Endodermal cell (in vitro differentiated cells): ENCODE measurements at places on chromosomes 2 and 18. TPM values are rescaled to one million over a fixed set of nuclear protein-coding genes. Genes with fewer than 3 reads are reported as not detected.

Gene MOB4
- 37.0 and 41.9 TPM in 2 replicates for total RNA-seq

GRCh38 chr2:36530178-36530982, 67.6 kb downstream of the FEZ2 start:
- peaks cover 25% of the 10 kb centered on the region for H3K4me1 ChIP-seq
- H3K4me3 ChIP-seq, result no peak overlapping the region
- peaks cover 27% of the 10 kb centered on the region for H3K36me3 ChIP-seq
- no peaks in the 10 kb centered on the region for H3K27me3 ChIP-seq
- H3K27ac ChIP-seq, result peak overlapping the region; percentile 18

DNA sequence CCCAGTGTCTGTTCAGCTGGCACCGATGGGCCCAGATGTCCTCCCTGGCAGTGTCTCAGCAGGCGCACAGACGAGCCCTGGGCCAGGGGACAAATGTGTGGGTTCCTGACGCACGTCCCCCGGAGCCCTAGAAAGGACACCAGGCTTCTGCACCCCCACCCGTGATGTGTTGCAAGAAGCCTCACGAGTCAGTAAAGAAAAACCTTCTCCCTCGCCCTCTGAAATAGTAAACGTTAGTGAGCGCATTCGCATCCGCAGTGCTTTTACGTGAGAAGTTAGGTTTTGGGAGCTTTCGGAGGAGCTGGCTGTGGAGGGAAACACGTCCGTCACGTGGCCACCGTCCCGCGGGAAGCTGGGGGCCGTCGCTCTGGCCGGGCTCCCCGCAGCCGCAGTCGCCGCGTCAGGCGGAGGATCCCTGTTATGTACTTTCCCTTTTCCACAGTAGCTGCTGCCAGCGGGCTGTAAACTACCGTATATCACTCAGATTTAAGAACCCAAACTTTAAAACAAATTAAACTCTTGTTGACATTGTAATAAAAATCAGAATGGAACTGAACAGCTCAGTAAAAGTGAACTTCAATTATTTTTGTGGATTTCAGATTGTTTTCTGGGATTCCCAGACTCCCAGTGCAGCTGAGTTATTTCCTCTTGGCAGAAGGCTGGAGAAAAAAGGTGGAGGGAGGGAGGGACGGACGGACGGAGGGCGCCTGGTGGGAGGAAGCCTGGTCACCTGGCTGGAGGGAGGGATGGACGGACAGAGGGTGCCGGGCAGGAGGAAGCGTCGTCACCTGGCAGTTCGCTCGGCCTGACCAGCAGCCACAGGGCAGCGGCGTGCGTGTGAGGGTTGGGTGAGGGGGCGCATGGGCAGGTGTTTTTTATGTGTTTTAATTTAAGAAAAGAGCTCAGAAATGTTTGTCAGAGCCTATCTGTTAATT, 112.1 kb downstream of the NFATC1 start:
- H3K27ac ChIP-seq, result peak overlapping the region; percentile 71
- DNase-seq, result no peak
- no peak overlapping the region for H3K4me3 ChIP-seq
- H3K36me3 ChIP-seq, result no peaks in the 10 kb centered on the region
- peaks cover 13% of the 10 kb centered on the region for H3K4me1 ChIP-seq

Gene DAPL1
- not detected in 3 replicates for total RNA-seq

- no peak for DNase-seq
- no peak overlapping the region for H3K4me3 ChIP-seq
- H3K27me3 ChIP-seq, result no peaks in the 10 kb centered on the region
- no peak overlapping the region for H3K27ac ChIP-seq
- no peaks in the 10 kb centered on the region for H3K36me3 ChIP-seq
Observed at GRCh38 chr2:52113338-52113737, 1081.4 kb upstream of the NRXN1 start.

DNA sequence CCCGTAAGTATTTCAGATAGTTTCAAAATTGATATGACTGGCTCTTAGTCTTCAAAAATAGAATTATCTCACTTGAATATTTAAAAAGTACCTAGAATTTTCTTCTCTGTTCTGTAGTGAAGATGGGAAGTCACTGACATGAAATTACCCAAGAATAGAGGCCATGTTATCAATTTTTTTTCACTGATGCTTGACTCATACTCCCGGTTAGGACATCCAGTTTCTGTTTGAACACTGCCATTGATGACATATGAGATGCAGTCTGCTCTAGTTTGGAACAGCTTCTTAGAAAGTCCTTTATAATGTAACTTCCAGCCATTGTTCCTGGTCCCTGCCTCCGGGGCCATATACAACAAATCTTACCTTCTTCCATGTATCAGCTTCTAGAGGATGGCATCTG, 26.0 kb downstream of the MAP3K20 start:
- DNase-seq, result no peak
- H3K27ac ChIP-seq, result no peak overlapping the region
- H3K36me3 ChIP-seq, result peaks cover 6% of the 10 kb centered on the region
- H3K4me1 ChIP-seq, result no peaks in the 10 kb centered on the region
- H3K27me3 ChIP-seq, result no peaks in the 10 kb centered on the region
- no peak overlapping the region for H3K4me3 ChIP-seq

- no peak overlapping the region for H3K27ac ChIP-seq
- H3K4me1 ChIP-seq, result peaks cover 14% of the 10 kb centered on the region
- DNase-seq, result no peak
Observed at GRCh38 chr2:176826356-176826755, 386.2 kb upstream of the HNRNPA3 start.

GRCh38 chr2:883803-884748, 66.6 kb upstream of the SNTG2 start:
- H3K27me3 ChIP-seq, result no peaks in the 10 kb centered on the region
- no peaks in the 10 kb centered on the region for H3K36me3 ChIP-seq
- H3K4me3 ChIP-seq, result no peak overlapping the region

Gene C2orf15
- 6.5 to 12.3 TPM (median 6.9 TPM) in 3 replicates for total RNA-seq

Gene SGPP2
- total RNA-seq, result 2.3 TPM in 1 of 3 replicates, not detected in the others

GRCh38 chr2:234973008-234973407, 21.2 kb downstream of the SH3BP4 start:
- H3K27ac ChIP-seq, result no peak overlapping the region
- H3K27me3 ChIP-seq, result no peaks in the 10 kb centered on the region
- DNase-seq, result no peak
- H3K36me3 ChIP-seq, result peaks cover 42% of the 10 kb centered on the region

Gene MC4R
- not detected in 2 replicates for total RNA-seq

DNA sequence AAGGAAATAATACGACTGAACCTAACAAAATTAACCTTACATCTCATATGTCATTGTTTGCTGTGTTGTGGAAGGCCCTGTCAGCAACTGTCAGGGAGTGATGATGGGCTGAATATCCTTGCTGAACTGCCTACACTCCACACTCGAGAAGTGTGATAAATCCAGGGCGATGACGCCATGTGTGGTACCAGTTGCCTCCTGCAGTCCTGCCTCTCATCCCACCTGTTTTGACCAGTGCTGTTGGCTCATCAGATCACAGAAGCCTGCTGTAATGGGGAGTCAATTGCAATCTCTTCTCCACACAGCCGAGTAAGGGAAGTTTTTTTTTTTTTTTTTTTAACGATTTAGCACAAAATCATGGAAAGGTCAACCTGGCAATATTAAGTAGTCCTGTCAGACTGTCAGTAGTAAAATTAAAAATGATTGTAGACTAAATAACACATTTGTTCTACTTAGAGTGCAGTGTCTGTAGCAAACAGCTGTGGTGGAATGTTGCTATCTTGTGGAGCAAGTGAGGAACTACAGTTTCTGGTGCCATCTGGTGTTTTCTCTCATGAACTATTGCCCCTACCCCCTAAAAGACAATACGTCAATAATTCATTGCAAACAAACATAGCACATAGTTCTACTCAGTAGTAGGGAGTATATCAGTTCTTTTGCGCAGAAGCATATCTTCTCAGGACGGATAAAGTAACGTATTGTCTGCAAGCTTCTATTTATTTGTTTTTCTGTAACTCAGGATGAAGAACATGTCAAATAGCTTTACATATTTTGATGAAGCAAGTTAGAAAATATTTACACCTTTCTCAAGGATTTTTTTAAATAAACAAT, 347.6 kb downstream of the CTNNA2 start:
- peaks cover 2% of the 10 kb centered on the region for H3K4me1 ChIP-seq
- H3K27me3 ChIP-seq, result no peaks in the 10 kb centered on the region
- DNase-seq, result no peak
- H3K36me3 ChIP-seq, result no peaks in the 10 kb centered on the region

DNA sequence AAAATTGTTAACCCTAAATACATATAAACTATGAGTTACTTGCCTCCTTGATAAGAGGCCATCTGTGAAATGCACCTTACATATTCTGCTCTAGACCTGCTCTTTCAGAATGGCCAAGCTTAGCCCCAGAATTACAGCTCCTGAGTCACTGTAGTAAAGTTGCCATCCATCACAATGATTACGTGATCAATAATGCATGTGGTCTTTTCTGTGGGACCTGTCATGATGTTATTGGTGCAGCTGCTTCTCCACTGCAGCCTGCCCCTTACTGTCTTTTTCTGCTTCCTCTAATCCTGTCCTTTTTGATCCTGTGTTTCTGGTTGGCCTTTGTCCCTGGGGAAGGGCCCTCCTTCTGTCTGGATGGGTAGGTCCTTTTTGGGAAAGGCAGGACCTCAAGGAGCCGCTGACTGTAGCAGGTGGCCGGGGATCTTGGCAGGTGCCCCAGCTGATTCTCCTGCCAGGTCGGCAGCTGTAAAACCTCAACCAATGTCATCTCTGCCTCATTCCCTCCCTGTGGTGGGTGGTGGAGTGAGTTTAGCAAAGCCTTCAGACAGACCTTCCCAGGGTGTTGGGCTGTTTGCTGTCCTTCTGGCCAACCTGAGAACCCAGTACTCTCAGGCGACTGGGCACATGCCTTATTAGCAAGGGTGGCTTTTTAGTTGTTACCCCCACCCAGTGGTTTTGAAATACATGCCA, 126.2 kb upstream of the EML6 start:
- DNase-seq, result no peak

DNA sequence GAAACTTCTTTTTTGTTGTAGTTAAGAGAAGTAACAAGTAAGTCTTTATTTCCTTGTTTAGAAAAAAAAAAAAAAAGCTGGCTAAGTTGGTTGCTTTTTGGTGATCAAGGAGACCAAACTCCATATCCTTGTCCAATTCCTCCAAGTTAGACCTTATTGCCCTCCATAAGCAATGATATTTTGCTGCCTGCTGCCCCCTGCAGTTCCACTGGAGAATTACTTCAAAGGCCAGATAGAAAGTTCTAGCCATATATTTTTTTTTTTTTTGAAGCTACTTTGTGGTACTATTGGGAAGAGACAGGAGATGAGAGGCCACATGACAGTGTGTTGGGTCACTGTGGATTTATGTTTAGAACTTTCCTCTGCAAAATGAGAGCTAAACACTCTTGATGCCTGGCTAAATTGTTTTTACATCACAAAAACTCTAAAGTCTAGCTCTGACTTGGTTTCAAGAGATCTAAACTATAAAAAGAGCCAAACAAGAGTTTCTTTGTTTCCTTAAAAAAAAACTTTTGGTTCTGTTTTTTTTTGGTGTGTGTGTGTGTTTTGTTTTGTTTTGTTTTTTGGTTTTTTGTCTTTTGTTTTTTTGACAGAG, 80.7 kb upstream of the RASGRP3 start:
- peak; percentile 85 for DNase-seq
- no peaks in the 10 kb centered on the region for H3K27me3 ChIP-seq
- no peak overlapping the region for H3K27ac ChIP-seq
- H3K4me3 ChIP-seq, result no peak overlapping the region
- H3K4me1 ChIP-seq, result no peaks in the 10 kb centered on the region

- H3K36me3 ChIP-seq, result no peaks in the 10 kb centered on the region
- H3K4me3 ChIP-seq, result no peak overlapping the region
- H3K27ac ChIP-seq, result no peak overlapping the region
- H3K27me3 ChIP-seq, result no peaks in the 10 kb centered on the region
- H3K4me1 ChIP-seq, result peaks cover 8% of the 10 kb centered on the region
- DNase-seq, result no peak
Observed at GRCh38 chr2:28521663-28522062, 25.8 kb downstream of the PLB1 start.

- no peaks in the 10 kb centered on the region for H3K27me3 ChIP-seq
- peak overlapping the region; percentile 64 for H3K27ac ChIP-seq
- H3K36me3 ChIP-seq, result peaks cover 46% of the 10 kb centered on the region
- no peaks in the 10 kb centered on the region for H3K4me1 ChIP-seq
- DNase-seq, result no peak
- H3K4me3 ChIP-seq, result peak overlapping the region; percentile 96
Observed at GRCh38 chr2:219175928-219176817, 552 bp downstream of the CNPPD1 start.

GRCh38 chr18:79644006-79644665, 35.5 kb upstream of the CTDP1 start:
- no peak overlapping the region for H3K4me3 ChIP-seq
- no peaks in the 10 kb centered on the region for H3K27me3 ChIP-seq
- H3K36me3 ChIP-seq, result no peaks in the 10 kb centered on the region

GRCh38 chr2:99878581-99879350, 263.6 kb downstream of the AFF3 start:
- H3K27ac ChIP-seq, result no peak overlapping the region
- H3K27me3 ChIP-seq, result no peaks in the 10 kb centered on the region
- no peaks in the 10 kb centered on the region for H3K36me3 ChIP-seq
- no peaks in the 10 kb centered on the region for H3K4me1 ChIP-seq
- DNase-seq, result no peak

- DNase-seq, result peak; percentile 63
- H3K4me1 ChIP-seq, result peaks cover 14% of the 10 kb centered on the region
- H3K27me3 ChIP-seq, result no peaks in the 10 kb centered on the region
Observed at GRCh38 chr2:12005886-12006681, 259.7 kb downstream of the LPIN1 start.

DNA sequence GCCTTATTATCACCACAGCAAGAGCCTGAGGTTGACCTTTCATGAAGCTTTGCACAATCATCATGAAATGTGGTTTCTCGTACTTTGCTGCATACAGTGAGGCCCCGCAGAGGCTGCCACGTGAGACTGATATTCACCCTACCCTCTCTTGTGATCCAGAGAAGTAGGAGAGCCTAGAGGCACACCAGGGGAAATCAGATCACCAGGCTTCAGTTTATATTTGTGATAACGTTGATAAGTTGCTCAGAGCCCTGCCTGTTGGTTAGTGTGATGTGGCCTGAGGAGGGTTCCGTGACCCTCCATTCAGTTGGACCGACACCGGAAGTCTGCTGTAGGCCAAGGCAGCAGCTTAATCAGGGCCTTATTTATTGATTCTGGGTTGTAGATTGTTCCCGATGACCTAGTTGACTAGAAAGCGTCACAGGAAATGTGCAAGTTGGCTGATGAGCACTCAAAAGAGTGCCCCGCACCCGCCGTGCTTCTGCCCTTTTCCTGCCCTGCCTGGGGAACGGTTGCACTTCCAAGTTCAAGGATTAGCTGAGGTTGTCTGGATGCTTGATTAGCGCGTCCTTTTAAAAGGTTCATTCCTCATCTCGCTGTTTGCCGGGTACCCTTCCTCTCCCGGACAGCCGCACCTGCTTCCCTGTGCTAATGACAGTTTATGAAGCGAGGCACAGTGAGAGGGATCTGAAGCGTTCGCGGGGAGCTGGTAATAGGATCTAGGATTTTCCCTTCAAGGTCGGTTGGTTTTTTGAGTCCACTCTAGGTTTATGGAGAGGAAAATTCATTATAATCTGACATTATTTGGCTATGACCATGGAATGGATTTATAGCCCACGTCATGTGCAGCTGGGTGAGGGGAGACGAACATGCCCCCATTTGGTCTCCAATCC, 146.4 kb downstream of the SH3RF3 start:
- H3K36me3 ChIP-seq, result no peaks in the 10 kb centered on the region
- H3K27ac ChIP-seq, result no peak overlapping the region
- no peaks in the 10 kb centered on the region for H3K4me1 ChIP-seq
- no peak for DNase-seq

GRCh38 chr2:159873258-159873657, 75.2 kb upstream of the CD302 start:
- no peak overlapping the region for H3K4me3 ChIP-seq
- no peak for DNase-seq
- H3K4me1 ChIP-seq, result no peaks in the 10 kb centered on the region
- no peaks in the 10 kb centered on the region for H3K36me3 ChIP-seq
- H3K27ac ChIP-seq, result no peak overlapping the region
- no peaks in the 10 kb centered on the region for H3K27me3 ChIP-seq

Gene FAP
- total RNA-seq, result not detected in 3 replicates
